Activated CD8-positive, alpha-beta memory T cell treated with anti-CD3 and anti-CD28 coated beads for 4 hours (primary cell): ENCODE measurements at places on chromosomes 2 and 18.

GRCh38 chr18:69617888-69618287 lies 217.2 kb downstream of the DOK6 start:
- no peak for DNase-seq

- no peak for DNase-seq
These were observed 7.5 kb downstream of the MEX3C start for GRCh38 chr18:51190000-51190399.

- DNase-seq, result no peak
These were observed 322.9 kb upstream of the KCNJ3 start for GRCh38 chr2:154375579-154375931.

DNA sequence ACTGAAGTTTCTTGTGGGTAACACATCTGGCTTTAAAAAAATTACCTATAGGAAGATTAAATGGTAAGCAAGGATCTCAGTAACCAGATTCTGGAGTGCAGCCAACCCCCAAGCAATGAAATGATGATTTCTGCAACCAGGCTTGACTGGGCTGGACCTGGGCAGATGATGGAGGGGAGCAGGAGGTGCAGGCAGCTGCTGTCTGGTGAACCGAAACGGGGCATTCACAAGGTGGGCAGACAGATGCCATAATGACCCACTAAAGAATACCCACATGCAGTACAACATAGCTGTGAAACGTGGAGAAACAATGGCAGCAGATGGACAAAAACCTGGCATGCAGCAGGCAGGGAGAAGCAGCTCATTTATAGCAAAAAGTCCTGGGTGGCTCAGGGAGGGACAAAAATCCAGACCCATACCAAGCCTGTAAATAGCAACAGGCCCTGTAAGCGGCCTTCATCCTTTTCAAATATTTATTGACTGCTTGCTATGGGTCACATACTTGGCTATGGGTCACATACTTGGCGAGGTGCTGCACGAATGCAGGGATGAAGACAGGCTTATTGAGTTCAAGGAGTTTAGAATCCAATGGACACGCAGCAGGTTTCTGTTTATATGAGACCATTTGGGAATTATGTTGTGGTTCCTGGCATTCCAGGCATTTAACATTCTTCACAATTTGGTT lies 244.7 kb downstream of the HRH4 start:
- no peak for DNase-seq

DNA sequence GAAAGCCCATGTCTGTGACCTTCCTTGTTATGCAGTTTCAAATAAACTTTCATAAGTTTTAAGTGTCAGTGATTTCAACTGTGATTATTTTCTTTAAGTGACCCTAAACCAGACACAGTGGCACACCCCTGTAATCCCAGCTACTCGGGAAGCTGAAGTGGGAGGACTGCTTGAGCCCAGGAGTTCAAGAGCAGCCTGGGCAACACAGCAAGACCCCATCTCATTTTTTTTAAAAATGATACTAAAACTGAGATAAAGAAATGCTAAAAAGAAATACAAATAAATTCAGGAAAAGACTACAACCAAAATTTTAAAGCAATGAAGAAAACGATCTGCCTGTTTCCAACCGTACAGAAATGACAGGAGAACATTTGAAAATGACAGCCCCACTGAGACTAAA lies 54.2 kb downstream of the ROCK2 start:
- no peak for DNase-seq

DNA sequence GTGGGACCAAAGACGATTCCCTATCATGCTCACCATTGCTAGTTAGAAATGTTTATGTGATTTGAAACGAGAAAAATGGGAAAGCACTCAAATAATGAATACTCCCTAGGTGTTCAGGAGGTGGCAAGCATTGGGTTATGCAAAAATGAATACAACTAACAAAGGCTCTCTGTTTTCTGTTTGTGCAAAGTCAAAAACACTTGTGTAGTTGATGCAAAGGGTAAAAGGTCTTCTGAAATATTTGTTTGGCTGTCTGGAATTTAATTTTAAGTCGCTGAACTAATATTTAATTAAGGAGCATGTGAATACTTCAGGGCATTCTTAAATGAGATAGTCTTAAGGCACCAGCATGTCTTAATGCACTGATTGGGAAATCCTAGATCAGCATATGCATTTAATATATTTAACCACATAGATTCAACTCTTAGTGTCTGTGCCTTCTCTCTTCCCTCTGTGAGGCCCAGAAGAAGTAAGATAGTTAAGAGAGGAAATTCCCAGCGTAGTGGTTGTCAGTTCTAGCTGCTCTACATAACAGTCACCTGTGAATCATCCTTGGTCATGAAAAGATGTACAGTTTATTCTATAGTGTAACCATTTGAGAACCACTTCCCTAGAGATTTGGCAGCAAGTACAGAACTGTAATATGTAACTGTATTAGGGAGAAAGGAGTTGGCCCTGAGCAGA lies 111.9 kb downstream of the EPC2 start:
- DNase-seq, result no peak

GRCh38 chr2:52113338-52113737 lies 1081.4 kb upstream of the NRXN1 start:
- no peak for DNase-seq

DNA sequence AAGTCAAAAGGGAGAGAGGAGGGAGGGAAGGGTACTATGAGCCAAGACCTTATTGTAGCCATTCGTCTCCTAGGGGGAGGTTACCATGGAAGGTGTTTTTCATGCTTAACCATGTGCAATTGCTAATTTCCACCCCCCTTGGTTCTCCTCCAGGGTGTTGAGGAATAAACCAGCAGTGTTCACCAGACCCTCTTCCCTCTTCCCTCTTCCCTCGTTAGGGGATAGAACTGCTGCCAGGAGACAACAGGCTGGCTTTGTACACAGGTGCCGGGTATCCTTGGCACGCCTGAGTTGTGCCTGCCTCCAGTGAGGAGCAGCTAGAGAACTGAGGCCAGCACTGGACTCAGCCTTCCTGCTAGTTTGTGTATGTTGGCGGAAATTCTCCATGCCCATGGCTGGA lies 41.1 kb upstream of the ARL5A start:
- no peak for DNase-seq

DNA sequence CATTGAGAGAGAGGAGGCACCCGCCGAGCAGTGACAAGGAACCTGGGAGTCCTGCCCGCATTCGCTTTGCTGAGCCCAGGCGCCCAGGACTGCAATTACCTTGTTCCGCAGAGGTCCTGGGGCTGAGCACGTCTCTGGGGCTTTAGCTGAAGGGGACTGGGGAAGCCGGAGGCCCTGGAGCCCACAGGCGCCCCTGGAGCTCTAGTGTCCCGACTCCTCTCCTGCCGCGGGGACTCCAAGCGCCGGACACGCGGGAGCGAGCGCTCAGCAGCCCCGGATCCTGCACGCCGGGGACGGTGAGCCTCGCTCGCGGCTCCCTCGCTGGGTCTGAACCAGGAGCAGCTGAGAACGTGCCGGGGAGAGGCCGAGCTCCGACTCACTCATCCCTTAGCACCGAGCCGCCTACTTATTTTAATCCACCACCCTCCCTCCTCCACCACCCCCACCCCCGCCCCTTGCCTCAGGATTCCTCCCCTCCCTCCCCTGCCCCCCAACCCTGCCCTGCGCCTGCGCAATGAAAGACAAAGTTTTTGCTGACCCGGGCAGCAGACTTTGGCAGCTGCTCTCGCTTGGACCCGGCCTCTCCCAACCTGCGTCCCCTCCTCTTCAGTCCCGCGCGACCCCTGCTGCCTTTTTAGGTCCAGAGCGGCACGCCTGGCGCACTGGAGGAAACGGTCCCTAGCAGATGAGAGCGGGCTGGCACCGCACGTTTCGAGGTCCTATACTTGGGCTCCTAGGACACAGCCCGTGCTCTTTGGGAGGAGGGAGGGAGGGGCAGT lies at the start of gene OSR1:
TSS of gene OSR1 (minus strand) at position 382 of the 779 bp plus-strand sequence. CDS start 4,818 bp downstream, outside the sequence.
- DNase-seq, result no peak

GRCh38 chr18:26036635-26037034 lies 53.8 kb downstream of the SS18 start:
- DNase-seq, result no peak
